ENCODE measurements at places on chromosomes 1 and 21.

GRCh38 chr1:84008631-84009030 is 9.7 kb upstream of the TTLL7 start:
- DNase-seq, result no peak

GRCh38 chr1:55155522-55155921 is 59.6 kb downstream of the USP24 start:
- DNase-seq, result peak; percentile 10

DNA sequence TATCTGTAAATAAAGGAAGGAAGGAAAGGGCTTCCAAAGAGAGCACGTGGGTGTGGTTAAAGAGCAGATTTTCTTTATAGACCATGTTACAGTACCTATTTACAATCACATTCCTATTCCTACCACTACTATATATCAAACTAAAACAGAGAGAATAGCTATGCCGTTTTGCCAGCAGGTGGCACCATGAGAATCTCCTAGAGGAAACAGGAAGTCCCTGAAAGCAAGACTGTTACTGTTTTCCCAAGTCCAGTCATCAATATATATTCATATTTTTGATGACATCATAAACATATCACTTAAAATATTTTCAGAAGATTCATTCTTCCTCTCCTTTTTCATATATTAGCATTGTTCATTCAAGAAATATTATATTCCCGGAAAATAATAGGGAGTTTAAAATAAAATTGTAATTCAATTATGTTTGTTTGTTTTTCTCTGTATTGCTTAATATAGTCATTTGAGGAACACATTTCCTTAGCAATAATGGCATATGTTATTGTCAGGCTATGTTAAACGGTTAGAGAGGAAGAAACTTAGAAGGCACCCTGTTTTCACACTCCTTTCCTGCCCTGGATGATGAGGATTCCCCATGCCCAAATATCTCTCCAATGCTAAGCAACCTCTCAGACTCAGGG is 6.6 kb downstream of the CCDC190 start:
- DNase-seq, result peak; percentile 38

DNA sequence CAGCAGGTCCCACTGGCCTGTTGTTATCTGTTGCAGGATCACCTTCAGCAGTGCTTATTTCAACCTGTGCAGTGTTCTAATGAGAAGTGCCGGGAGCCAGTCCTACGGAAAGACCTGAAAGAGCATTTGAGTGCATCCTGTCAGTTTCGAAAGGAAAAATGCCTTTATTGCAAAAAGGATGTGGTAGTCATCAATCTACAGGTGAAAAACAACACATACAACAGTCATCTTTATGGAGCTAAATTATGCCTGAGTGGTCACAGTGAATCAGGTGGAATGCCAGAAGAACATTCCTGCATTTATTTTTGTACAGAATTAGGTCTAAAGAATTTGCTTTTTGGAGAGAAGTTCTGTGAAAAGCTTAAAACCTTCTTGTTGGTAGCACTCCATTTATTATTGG is 33.2 kb downstream of the TRAF5 start:
- no peak for DNase-seq

DNA sequence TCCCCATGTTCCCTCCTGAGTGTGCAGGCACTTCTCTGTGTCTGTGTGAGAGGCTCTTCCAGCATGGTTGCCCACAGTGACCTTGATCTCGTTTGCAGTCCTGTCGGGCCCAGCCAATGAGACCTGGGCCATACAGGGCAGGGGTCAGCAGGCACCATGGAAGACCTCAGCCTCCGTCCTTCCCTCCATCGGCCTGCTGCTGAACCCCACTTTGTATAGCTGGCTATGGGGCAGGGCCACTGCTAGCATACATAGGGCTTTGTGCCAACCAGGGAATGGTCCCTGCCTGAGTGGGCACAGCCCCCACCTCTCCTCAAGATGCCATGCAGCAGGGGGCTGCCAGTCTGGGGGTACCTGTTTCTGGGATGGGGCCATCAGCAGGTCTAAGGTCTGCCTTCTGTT is 3.8 kb downstream of the C1orf35 start:
- no peak for DNase-seq

DNA sequence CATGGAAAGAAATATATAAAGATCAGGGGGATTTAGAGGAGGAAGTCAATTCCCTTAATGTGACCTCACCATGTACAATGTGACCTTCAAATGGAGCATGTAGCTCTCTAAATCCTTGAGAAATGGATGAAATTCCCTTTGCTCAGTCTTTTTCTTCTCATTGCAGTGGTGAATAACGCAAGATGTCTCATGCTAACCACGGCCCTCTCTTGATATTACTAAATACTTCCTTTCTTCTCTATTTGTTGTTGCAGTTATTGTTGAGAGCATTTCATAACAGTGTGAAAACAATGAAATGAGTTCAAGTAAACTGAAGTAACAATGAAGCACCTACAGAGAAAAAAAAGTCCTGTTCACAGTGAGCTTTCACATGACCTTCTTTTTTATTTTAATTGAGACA is 55.6 kb downstream of the ZNF281 start:
- DNase-seq, result no peak

- DNase-seq, result no peak
These were observed 1.4 kb downstream of the ELAVL4 start for GRCh38 chr1:50110151-50110550.

DNA sequence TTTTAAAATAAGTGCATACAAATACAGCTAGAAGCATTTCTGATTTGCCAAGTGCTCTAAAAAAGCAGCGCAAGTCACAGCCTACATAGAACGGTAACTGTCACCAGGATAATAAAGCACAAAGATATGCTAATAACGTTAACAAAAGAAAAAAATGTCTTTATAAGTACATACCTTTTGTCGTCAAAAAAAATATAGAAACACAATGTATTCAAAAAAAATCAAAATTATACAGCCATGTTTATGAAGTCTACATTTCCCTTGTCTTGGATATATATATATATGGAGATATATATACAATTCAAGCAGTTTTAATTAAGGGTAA is 3.2 kb downstream of the IRF2BP2 start:
- no peak for DNase-seq

- no peak for DNase-seq
These were observed 19.8 kb upstream of the UAP1 start for GRCh38 chr1:162541619-162542141.

DNA sequence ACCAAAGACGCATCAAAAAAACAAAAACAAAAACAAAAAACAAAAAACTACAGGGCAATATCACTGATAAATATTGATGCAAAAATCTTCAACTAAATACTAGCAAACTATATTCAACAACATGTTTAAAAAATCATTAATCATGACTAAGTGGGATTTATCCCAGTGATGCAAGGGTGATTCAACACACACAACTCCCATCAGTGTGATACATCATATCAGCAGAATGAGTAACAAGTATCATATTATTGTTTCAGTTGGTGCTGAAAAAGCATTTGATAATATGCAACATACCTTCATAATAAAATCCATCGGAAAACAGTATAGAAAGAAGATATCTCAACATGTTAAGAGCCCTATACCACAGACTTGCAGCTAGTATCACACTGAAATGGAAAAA is 953.0 kb downstream of the AMY1C start:
- no peak for DNase-seq

- no peak for DNase-seq
These were observed 77.4 kb upstream of the BACH1 start for GRCh38 chr21:29221253-29221744.

- no peak for DNase-seq
These were observed 1.4 kb downstream of the SPTA1 start for GRCh38 chr1:158685085-158685484.

DNA sequence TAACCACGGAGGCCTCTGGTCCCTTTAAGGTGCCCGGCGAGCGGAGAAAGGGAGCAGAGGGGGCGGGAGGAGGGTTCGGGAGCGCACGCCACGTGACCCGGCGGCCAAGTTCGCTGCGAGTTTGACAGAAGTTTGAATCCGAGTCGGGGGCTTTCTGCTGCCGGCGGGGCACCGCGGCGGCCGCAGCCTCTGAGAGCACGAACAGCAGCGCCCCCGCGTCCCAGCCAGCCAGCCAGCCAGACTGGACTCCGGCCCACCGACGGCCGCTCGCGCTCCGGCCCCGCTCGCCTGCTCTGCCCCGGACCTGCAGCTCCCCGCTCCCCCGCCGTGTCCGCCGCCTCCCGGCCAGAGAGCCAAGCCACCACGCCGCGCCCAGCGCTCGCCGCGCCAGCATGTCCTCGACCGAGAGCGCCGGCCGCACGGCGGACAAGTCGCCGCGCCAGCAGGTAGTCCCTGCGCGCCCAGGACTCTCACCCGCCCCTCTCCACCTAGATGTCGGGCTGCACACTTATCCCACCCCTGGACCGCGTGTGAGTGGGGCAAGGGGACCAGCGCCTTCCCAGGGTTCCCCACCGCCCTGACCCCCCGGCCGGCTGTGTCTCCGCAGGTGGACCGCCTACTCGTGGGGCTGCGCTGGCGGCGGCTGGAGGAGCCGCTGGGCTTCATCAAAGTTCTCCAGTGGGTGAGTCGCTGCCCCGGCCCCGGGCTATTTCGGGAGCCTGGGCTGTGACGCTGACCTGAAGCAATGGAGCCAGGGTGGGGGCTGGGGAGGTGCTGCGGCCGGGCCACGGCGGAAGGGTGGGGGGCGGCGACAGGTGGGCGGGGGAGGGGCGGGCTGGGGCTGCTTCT is at the start of gene SYPL2:
TSS of gene SYPL2 (plus strand) at position 95 of the 849 bp plus-strand sequence. CDS start at position 393, 298 bp downstream.
- DNase-seq, result no peak

DNA sequence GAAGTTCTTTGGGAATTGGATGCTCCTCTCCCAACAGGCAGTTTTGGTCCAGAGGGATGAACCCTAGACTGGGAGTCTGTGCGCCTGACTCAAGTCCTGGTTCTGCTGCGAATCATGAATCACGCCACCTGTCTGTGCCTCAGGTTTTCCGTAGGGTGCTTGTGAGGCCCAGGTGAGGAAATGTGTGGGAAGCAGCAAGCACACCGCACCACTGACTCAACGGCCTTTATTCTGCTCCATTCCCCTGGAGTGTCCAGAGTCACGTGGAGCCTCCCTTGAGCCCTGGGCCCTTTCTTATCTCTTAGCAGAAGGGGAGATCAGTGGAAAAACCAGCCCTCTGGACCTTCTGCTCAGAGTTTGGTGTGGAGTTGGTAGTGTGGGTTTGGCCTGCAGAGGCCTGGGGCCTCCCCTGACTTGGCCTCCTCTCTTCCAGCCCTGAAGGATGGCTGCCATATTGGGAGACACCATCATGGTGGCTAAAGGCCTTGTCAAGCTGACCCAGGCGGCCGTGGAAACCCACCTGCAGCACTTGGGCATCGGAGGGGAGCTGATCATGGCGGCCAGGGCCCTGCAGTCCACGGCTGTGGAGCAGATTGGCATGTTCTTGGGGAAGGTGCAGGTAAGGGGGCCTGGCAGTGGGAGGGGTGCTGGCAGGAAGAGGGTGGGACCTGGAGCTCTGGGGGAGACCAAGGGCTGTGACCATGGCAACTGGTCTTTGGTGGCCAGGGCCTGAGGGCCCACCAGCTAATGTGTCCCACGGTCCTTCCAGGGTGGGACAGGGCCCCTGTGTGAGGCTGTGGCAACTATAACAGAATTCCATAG is 21.1 kb downstream of the COQ8A start:
- no peak for DNase-seq

DNA sequence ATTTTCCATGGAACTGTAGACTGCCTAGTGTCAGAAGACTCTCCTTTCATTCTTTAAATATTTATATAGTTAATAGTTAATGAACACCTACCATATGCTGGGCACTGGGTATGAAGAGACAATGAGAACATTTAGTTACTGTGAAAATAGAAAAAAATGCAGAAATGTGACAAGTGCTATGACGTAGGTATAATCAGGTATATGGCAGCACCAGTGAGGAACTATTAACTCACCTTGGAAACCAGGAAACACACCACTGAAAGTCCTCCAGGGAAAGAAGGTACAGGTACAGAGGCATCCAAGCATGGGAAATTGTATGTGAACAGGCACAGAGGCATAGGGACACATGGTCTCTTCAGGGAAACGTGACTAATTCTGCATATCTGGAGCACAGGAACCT is 42.3 kb downstream of the DPT start:
- DNase-seq, result no peak

GRCh38 chr1:219461981-219462400 is 150.9 kb downstream of the ZC3H11B start:
- DNase-seq, result no peak

- DNase-seq, result peak; percentile 30
These were observed 53.9 kb downstream of the TENT5C start for GRCh38 chr1:117659550-117660270.

DNA sequence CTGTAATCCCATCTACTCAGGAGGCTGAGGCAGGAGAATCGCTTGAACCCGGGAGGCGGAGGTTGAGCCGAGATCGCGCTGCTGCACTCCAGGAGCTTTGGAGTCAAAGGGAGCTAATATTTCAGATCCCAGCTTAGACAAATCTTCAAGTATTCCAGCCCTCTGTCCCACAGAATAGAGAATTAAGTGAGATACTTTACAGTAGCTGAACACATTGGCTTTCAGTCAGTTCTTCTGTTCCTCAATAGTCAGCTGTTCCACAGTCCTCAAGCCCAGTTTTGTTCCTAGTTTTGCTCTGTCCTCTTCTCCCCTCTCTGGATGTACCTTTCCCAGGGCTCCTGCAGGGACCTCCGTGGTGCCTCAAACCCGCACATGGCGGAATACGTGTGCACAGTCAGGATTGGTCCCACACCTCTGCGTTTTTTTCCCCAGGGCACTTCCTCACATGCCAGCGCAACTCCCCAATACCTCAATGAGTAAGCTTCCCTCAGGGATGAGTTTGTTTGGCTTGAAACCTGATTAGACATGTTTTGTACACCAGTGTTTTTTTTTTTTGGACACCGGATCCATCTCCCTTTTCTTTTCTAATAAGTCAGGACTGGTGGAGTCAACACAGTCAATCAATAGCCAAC is 1.2 kb downstream of the MFN2 start:
- no peak for DNase-seq

DNA sequence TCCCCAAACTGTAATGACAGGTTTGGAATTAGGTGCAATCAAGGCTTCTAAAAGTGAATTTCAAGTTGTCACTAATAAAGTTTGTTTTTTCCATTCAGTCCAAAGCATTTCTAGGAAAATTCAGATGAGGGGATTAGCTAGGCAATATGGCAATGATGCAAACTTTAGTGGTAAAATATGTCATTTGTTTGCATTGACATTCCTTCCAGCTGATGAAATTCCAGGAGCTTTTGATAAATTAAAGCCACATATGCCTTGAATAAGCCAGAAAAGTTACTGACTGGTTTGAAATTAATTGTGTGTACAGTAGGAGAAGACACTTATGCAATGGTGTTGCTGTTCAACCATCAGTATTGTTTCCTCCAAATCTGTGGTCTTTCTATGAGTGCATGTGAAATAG is 57.8 kb downstream of the MROH9 start:
- DNase-seq, result no peak

Measured in CD4-positive, alpha-beta T cell treated with Interferon alpha-2 for 1 hour (primary cell).